NCI-H1417 treated with DMSO at 0.1 percent for 48 hours (cell line): ENCODE measurements at places on chromosomes 5 and 9.

DNA sequence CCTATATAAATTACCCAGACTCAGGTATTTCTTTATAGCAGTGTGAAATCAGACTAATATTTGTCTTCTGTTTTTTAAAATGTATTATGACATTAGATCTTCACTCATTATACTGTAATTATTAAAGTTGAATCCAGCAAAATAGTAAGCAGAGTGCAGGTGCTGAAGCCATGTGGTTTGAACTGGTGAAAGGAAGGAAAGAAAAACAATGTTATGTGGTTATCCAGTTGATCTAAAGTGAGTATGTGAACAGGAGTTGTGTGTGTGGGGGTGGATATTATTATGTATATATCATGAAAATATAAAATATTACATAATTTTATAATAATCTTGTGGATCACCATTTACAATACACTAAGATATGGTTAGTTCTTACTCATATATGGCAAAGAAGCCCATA is 593.7 kb downstream of the SEMA5A start:
- DNase-seq: no peak

DNA sequence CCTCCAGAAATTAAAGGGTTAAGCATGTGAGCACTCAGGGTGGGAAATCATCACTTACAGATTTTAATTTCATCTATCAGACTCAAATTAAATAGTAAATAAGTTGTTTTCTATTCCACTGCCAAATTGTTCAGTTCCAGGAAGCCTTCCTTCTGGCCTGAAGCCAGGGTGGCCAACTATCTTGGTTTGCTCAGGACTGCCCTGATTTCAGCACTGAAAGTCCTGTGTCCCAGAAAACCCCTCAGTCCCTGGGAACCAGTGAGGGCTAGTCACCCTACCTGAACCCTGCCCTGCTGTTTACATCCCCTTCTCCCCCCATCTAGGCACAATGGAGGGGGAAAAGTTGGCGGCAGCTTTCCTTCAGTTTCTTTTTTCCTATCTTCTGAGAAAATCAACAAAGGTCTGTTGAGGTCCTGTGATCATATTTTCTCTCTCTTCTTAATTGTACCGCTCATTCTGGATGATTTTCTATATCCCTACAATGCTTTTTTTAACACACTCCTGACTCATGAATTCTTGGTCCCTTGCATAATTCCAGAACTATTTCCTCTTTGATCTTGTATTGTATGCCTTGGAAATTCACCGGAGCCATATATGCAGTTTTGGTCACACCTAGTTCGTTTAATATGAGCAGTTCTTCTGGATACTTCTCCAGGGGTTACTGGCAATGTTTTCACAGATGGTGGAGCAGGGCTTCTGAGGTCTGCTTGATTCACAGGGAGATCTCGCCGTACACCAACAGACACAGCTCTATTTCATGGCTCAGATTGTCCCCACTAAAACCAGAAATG is 103.8 kb downstream of the MAP1B start:
- no peak for DNase-seq

GRCh38 chr5:31638748-31639418 is at the start of gene PDZD2:
Gene PDZD2 (plus strand): TSS chr5:31639131.
- peak; percentile 17 for DNase-seq

GRCh38 chr9:71446106-71446472 is 322.2 kb downstream of the CEMIP2 start:
- DNase-seq: peak; percentile 64

DNA sequence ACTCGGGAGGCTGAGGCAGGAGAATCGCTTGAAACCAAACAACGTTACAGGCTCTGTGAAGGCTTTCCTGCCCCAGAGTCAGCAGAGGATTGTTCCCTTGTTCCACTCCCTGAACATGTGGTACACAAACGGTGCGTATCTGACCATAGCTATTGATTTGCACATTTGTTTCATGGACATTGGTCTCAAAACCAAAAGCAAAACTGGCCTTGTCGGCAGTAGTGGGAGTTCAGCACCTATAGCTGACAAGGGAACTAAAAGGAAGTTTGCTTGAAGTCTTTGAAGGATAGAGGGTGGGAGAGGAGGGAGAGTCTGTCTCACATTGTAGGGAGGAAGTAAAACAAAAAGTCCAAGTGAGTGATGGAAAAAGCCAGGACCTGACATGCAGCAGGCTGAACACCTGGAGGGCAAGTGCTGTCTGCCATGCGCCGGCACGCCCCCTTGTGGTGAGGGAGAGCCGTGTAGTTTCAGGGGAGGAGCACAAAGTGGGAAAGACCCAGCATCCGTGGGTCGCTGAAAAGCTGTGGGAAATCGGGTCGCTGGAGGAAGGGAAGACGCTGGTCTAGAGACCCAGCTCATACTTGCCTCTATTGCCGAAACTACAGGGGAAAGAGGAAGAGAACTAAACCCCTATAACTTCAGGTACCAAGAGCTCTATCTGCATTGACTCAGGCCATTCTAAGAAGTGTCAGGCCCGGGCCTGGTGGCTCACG is 58.0 kb downstream of the RAD23B start:
- DNase-seq: peak; percentile 10
